ENCODE measurements at places on chromosomes 2 and 18.

- no peaks in the 10 kb centered on the region for H3K27me3 ChIP-seq
- H3K4me3 ChIP-seq: peak overlapping the region; percentile 84
- DNase-seq: no peak
- peaks cover 35% of the 10 kb centered on the region for H3K4me1 ChIP-seq
These were observed 891 bp downstream of the CAB39 start for GRCh38 chr2:230713331-230714135.

- H3K27ac ChIP-seq: no peak overlapping the region
- no peaks in the 10 kb centered on the region for H3K36me3 ChIP-seq
- H3K27me3 ChIP-seq: peaks cover 16% of the 10 kb centered on the region
- H3K4me1 ChIP-seq: no peaks in the 10 kb centered on the region
- no peak for DNase-seq
- no peak overlapping the region for H3K4me3 ChIP-seq
These were observed 166.9 kb downstream of the ZNF516 start for GRCh38 chr18:76328140-76328539.

DNA sequence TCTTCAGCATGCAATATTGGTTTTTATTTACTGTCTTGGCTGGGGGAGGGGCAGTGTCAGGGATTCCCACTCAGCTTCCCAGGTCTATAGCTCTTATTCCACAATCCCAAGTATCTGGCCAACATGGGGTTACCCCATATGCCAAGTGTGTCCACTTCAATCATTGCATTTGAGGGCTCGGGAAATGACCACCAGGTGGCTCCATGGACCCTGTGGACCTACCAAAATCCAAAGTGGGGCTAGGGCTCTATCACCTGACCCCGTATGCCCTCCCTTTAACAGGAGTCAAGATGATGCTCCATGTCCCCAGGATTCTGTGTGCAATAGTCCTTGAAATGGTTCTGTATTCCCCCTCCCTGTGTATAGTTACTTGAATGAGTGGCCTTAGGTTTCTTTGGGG lies 12.1 kb upstream of the TRAF3IP1 start:
- H3K36me3 ChIP-seq: no peaks in the 10 kb centered on the region
- no peak for DNase-seq
- H3K27me3 ChIP-seq: peaks cover 22% of the 10 kb centered on the region
- no peak overlapping the region for H3K4me3 ChIP-seq
- H3K4me1 ChIP-seq: no peaks in the 10 kb centered on the region

DNA sequence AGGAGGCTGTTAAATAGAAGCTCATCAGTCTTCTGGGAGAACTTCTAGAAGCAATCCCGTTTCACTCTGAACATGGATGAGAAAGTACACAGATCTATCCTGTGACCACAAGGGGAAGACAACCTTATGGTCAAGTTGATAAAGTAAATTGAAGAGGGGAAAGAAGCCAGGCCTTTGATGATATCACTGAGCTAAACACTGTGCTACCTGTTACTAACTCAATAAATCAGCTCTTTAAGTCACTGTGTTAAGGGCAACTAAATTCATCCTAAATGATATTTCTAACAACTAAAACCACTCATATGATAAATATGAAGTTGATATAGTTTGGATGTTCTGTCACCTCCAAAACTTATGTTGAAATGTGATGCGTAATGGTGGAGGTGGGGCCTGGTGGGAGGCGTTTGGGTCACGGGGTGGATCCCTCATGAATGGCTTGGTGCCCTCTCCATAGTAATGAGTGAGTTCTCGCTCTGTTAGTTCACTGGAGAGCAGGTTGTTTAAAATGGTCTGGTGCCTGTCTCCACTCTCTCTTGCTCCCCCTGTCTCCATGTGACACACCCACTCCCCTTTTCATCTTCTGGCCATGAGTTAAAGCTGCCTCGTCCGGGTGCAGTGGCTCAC lies 23.6 kb downstream of the OLA1 start:
- H3K27ac ChIP-seq: no peak overlapping the region
- H3K4me3 ChIP-seq: no peak overlapping the region
- DNase-seq: no peak
- peaks cover 5% of the 10 kb centered on the region for H3K36me3 ChIP-seq

GRCh38 chr2:40440835-40441234 lies 11.1 kb downstream of the SLC8A1 start:
- H3K4me1 ChIP-seq: no peaks in the 10 kb centered on the region
- no peak for DNase-seq
- H3K36me3 ChIP-seq: no peaks in the 10 kb centered on the region
- H3K27me3 ChIP-seq: no peaks in the 10 kb centered on the region
- H3K4me3 ChIP-seq: no peak overlapping the region

GRCh38 chr2:237616373-237616733 lies 11.0 kb upstream of the LRRFIP1 start:
- no peak for DNase-seq
- no peak overlapping the region for H3K27ac ChIP-seq
- no peaks in the 10 kb centered on the region for H3K36me3 ChIP-seq
- no peaks in the 10 kb centered on the region for H3K27me3 ChIP-seq
- H3K4me3 ChIP-seq: no peak overlapping the region

DNA sequence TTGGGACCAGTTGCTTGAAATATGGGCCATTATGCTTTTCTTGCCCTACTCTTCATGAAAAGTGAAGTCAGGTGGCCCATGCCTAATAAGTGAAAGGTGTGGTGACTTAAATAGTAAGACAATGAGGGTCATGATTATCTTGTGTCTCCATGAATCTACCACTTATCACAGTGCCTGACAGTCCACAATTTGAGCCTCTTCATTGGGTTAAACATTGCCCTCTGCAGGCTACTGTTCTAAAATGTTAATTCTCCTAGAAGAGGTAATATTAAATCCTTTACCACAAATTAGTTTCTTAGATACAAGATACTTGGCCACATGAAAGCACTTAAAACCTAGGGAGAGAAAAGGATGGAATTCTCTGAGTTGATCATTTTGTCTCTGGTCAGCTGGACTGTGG lies 4.0 kb downstream of the EGR4 start:
- H3K4me1 ChIP-seq: peaks cover 22% of the 10 kb centered on the region
- peaks cover 38% of the 10 kb centered on the region for H3K27me3 ChIP-seq
- H3K36me3 ChIP-seq: no peaks in the 10 kb centered on the region

DNA sequence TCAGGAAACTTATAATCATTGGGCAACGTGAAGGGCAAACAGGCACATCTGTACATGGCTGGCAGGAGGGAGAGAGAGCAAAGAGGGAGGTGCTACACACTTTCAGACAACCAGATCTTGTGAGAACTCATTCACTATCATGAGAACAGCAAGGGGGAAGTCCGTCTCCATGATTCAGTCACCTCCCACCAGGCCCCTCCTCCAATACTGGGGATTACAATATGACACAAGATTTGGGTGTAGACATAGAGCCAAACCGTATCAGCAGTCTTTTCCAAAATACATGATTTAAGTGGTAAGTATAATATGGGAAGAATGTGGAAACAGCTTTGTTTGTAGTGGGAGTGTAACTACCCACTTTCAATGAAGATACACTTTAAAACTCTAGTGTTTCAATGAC lies 65.0 kb downstream of the EPB41L5 start:
- H3K4me3 ChIP-seq: no peak overlapping the region
- no peaks in the 10 kb centered on the region for H3K4me1 ChIP-seq
- H3K36me3 ChIP-seq: no peaks in the 10 kb centered on the region
- no peak for DNase-seq
- H3K27me3 ChIP-seq: no peaks in the 10 kb centered on the region

GRCh38 chr2:209351636-209352035 lies 72.2 kb upstream of the MAP2 start:
- H3K4me3 ChIP-seq: no peak overlapping the region
- H3K27me3 ChIP-seq: no peaks in the 10 kb centered on the region
- H3K4me1 ChIP-seq: no peaks in the 10 kb centered on the region
- DNase-seq: no peak
- no peaks in the 10 kb centered on the region for H3K36me3 ChIP-seq

- no peaks in the 10 kb centered on the region for H3K36me3 ChIP-seq
- no peak overlapping the region for H3K27ac ChIP-seq
- H3K4me3 ChIP-seq: no peak overlapping the region
These were observed 85.8 kb upstream of the ID2 start for GRCh38 chr2:8595811-8596600.

DNA sequence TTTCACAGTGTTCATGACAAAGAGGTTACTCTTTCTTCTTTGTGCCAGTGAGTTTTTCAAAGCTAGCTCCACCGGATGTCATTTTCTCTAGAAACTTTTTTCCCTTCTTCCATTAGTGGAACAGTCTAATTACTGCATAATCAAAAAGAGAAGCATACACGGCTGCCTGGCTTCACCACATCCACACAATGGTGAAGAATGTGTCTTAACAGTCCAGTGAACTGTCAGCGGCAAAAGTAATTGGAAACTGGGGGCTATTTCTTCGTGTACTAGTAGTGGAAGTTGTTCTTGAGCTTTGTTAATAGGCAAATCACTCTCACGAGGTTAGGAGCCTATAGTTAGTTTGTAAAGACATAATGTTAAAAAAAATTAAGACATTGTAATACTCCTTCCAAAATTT lies 32.9 kb upstream of the PIK3C3 start:
- no peak overlapping the region for H3K27ac ChIP-seq
- H3K4me3 ChIP-seq: no peak overlapping the region
- no peaks in the 10 kb centered on the region for H3K36me3 ChIP-seq
- H3K27me3 ChIP-seq: no peaks in the 10 kb centered on the region

- no peak overlapping the region for H3K27ac ChIP-seq
- no peak overlapping the region for H3K4me3 ChIP-seq
- no peaks in the 10 kb centered on the region for H3K36me3 ChIP-seq
- DNase-seq: no peak
These were observed 34.9 kb downstream of the EMX1 start for GRCh38 chr2:72952110-72952823.

DNA sequence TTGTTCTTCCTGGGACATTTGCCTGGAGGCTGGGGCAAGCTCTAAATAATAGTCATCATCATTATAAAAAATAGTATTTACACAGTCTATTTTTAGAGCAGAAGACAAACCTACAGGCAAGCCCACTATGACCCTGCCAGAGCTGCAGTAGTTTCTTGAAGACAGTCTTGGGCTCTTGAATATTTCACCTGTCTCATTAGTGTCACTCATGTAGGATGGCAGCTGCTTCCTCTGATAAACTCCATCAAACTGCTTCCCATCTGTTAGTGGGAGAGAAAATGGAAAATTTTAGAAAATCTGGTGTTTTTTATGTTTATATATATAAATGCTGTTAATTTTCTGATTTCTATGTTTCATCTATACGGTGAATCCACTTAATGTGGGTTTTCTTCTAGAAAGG lies 8.5 kb upstream of the CYRIA start:
- no peak for DNase-seq
- no peaks in the 10 kb centered on the region for H3K36me3 ChIP-seq
- no peak overlapping the region for H3K27ac ChIP-seq
- no peaks in the 10 kb centered on the region for H3K27me3 ChIP-seq

DNA sequence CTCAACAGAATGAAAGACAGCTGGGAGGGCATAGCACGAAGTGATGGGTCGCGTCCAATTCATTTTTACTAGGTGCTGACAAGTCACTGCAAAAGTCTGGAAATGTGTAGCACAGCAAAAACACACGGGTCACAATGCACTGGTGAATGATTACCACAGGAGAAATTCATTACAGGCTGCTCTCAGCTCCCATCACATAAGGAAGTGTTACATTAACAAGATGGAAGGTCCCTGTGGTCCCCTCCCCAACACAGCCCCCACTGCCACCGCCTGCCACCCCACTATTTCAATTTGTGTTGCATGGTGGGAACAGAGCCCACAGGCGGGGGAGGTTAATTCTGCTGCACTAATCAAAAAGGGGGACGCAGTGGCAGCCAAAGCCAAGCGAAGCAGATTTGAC lies 122.8 kb downstream of the NRP2 start:
- no peaks in the 10 kb centered on the region for H3K36me3 ChIP-seq
- no peak for DNase-seq
- H3K4me1 ChIP-seq: no peaks in the 10 kb centered on the region
- no peak overlapping the region for H3K4me3 ChIP-seq

GRCh38 chr2:172742931-172743540 lies 7.4 kb downstream of the RAPGEF4 start:
- H3K4me3 ChIP-seq: no peak overlapping the region
- no peaks in the 10 kb centered on the region for H3K27me3 ChIP-seq

GRCh38 chr2:29106980-29107388 lies 8.2 kb upstream of the CLIP4 start:
- H3K4me1 ChIP-seq: no peaks in the 10 kb centered on the region
- H3K36me3 ChIP-seq: no peaks in the 10 kb centered on the region
- H3K27ac ChIP-seq: no peak overlapping the region
- no peak overlapping the region for H3K4me3 ChIP-seq
- H3K27me3 ChIP-seq: peaks cover 4% of the 10 kb centered on the region

DNA sequence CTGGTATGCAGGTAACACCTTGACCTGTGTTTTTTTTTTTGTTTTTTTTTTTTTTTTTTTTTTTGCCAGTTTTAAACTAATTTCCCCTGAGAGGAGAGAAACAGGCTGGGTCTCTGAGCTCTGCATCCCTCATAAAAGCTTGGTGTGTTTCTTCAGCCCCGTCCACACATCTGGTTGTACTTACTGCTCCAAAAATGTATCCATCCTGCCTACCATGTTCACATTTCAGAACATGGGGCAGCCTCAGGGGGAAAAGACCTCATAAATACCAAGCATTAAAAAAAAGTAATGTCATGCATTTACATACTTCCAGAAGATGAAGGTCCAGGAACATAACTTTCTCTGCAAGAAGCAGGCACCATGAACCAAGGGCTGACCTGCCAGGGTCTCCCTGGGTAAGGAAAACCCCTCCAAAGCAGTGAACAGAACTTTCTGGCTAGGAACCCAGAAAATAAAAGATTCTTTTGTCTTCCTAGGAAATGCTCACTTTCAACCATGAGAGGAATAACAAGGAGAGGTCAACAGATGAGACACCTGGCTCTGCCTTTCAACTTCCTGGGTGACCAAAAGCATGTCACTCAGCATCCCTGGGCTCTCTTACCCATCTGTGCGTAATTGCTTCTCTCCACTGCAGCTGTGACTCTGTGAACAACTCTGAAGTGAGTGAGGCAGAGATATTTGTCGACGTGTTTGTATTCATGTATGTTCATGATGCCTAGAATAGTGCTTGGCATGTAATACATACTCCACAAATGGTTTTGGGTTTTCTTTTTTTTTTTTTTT lies 118.6 kb downstream of the MCFD2 start:
- peaks cover 4% of the 10 kb centered on the region for H3K27me3 ChIP-seq
- H3K27ac ChIP-seq: no peak overlapping the region
- no peaks in the 10 kb centered on the region for H3K4me1 ChIP-seq
- H3K4me3 ChIP-seq: no peak overlapping the region
- no peak for DNase-seq
- H3K36me3 ChIP-seq: no peaks in the 10 kb centered on the region

DNA sequence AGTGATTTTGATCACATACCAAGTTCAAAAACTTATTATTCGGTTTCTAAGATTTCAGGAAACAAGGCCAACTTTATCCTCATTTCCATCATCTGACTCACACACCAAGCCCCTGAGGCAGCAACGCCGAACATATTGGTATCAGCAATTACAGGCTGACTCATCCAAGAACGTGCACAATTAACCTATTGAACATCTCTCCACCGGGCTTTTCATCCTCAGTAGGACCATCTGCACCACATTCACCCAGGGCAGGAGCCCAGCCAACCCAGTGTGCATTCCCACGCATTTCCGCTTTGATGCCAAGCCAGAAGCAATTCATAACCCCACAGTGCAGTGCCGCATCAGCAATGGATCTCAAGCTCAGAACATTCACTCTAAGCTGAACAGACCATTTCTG lies 52.9 kb downstream of the SCG2 start:
- no peak overlapping the region for H3K4me3 ChIP-seq
- DNase-seq: no peak

GRCh38 chr2:27069961-27070618 lies 1.4 kb downstream of the OST4 start:
- H3K27ac ChIP-seq: peak overlapping the region; percentile 78
- no peaks in the 10 kb centered on the region for H3K27me3 ChIP-seq
- peaks cover 9% of the 10 kb centered on the region for H3K36me3 ChIP-seq
- DNase-seq: no peak

GRCh38 chr18:32909798-32910561 lies 137.2 kb upstream of the KLHL14 start:
- no peak overlapping the region for H3K4me3 ChIP-seq
- no peaks in the 10 kb centered on the region for H3K36me3 ChIP-seq
- H3K27me3 ChIP-seq: no peaks in the 10 kb centered on the region
- no peaks in the 10 kb centered on the region for H3K4me1 ChIP-seq
- no peak for DNase-seq
